ENCODE measurements at places on chromosomes 5 and 9.

GRCh38 chr5:165258197-165258771 is 1752.9 kb downstream of the MAT2B start:
- DNase-seq: no peak

DNA sequence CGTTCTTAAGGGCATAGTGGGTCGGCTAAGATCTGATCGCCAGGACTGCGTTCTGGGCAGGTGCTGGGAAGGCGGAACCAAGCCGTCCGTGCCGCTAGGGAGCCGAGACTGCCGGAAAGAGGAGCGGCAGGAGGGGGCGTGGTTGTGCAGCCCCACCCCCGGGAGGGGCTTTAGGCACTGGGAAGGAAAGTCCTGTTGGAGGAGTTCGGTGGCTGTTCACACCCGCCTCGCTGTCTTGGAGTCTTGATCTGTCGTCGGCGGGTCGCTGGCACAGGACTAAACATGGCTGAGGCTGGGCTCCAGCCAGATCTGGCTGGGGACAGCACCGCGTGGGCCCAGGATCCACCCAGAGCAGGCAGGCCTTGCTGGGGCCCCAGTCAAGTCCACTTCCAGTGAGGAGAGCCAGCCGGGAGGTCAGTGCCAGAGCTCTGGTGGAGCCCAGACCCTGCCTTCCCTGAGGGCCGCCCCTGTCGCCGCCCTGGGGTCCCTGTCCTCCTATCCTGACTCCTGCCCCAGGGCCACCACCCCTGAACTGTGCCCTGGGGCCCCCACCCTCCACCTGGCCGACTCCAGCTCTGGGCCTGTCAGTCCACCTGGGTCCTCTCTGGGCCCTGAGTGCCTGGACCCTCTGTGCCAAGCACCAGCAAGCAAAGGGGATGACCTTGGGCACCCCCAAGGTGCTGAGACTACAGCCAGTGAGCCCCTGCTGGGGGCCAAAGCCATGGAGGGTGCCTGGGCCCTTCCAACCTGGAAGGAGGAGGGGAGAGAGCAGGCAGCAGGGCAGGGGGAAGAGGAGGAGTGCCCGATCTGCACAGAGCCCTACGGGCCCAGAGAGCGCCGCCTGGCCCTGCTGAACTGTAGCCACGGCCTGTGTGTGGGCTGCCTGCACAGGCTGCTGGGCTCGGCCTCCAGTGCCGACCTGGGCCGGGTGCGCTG is 4.5 kb downstream of the RNF208 start:
- DNase-seq: no peak

DNA sequence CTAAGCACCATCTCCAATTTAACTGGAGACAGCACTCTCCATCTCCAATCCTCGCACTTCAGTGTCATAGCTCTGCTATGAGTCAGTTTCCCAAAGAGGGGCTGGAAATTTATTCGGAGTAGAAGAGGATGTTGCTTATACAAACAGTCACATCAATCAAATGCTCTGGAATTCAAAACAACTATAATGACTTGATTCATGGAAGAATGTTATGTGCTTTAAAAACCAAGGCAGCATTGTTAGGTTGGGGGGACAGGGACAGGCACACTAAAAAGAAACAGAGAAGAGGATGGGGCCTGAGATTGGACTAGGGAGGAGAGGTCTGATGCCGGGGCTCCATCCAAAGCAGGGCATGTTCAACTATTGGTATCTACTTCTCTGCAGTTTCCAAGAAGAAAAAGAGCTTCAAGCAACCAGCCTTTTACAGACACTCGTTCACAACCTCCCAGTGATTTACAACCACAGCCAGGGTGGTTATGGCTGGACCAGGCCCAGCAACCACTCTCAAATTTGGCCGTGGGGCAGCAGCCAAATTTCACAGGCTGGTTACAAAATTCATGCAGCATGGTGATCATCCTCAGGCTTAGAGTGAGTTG is 117.5 kb upstream of the ZNF366 start:
- DNase-seq: no peak

- DNase-seq: no peak
These were observed 3.7 kb downstream of the NPR3 start for GRCh38 chr5:32714836-32715235.

GRCh38 chr9:2290382-2290781 is 275.2 kb downstream of the SMARCA2 start:
- DNase-seq: no peak

GRCh38 chr5:42377496-42377895 is 45.7 kb upstream of the GHR start:
- no peak for DNase-seq

DNA sequence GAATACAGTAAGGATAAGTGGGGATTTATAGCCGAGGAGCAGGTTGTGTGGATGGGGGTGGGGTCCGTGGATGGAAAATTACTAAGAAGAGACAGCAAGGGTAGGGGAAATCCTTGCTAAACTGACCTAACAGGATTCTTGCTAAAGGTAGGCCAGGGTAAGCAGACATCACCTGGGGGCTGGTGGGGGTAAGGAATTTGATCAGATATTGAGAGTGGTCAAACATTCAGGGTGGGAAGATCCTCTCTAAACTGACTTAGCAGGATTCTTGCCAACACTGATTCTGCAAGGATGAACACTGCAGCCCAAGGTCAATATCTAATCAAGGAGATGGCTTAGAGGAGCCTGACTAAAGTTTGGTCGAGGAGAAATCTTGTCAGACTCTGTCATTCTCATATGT is 2.7 kb upstream of the PLGRKT start:
- DNase-seq: no peak

GRCh38 chr5:169856571-169856970 is 123.7 kb downstream of the INSYN2B start:
- DNase-seq: peak; percentile 62

DNA sequence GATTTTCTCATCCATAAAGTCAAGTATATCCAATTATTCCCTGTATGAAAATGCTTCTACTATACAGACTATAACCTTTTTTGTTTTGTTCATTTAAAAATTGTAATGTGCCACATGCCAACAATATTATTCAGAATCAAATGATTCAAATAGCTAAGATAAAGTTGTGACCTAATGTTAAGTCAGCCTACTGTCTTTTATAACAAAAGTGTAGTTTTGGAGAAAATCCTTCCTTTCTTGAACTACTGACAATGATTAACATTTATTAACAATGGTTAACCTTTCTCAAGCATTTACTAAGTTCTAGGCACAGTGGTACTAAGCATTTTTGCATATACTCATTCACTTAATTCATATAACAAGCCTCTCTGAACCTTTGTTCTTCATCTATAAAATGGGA is 25.0 kb downstream of the CSF2 start:
- DNase-seq: no peak

GRCh38 chr5:33657176-33657575 is 216.4 kb downstream of the TARS1 start:
- DNase-seq: no peak

- DNase-seq: no peak
These were observed 183.8 kb downstream of the NR3C1 start for GRCh38 chr5:143219696-143220095.

GRCh38 chr9:126781186-126782052 is 23.4 kb upstream of the ZBTB43 start:
- DNase-seq: no peak

DNA sequence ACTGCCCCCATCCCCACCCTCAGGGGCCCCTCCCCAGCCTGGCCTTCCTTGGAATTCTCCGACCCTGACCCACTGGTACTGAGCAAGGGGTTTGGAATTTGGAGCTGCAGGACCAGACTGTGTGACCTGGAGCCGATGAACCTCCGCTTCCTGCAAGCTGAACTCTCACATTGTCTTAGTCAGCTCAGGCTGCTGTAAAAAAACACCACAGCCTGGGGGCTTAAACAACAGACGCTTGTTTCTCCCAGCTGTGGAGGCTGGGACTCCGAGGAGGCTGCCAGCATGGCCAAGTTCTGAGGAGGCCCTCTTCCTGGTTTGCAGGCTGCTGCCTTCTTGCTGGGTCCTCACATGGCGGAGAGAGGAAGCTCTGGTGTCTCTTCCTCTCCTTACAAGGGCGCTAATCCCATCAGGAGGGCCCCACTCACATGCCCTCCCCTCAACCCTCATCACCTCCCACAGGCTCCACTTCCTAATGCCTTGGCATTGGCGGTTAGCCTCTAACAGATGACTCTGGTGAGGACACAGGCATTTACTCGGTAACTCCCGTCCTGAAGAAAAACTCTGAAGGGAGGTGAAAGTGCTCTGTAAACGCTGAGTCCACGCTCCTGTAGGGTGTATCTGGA is 42.4 kb downstream of the C5orf15 start:
- DNase-seq: no peak

GRCh38 chr5:67019065-67019845 is 177.3 kb downstream of the CD180 start:
- no peak for DNase-seq

GRCh38 chr9:106626936-106627335 is 236.0 kb upstream of the ZNF462 start:
- DNase-seq: no peak

- peak; percentile 10 for DNase-seq
These were observed 67.4 kb upstream of the HRH2 start for GRCh38 chr5:175590471-175590881.

DNA sequence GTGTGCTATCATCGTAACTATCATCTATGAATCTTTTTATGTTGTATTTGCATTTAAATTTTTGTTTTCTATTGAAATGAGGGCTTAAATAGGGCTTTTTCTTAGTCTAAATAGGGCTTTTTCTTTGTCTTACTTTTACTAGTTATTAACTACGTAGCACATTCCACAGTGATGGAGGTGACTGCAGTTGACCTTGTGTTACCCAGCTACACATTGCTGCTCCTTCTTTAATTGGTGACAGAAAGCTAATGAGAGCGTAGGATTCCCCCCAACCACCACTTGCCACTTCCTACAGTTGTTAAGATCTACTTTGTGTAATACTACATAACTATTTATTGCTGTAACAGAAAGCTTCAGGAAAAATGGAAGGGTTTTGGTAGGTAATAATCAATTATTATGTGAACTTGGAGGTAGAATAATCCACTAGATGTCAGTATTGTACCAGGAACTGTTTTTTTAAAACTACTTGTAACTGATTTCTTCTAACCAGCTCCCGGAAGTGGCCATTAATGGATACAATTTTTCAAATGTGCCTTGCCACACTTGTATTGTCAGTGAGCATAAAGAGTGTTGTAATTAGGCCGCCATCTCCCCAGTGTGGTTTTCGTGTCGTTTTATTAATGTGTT is 18.0 kb downstream of the MTRR start:
- no peak for DNase-seq

GRCh38 chr5:74763504-74763903 is 3.4 kb downstream of the GFM2 start:
- no peak for DNase-seq

DNA sequence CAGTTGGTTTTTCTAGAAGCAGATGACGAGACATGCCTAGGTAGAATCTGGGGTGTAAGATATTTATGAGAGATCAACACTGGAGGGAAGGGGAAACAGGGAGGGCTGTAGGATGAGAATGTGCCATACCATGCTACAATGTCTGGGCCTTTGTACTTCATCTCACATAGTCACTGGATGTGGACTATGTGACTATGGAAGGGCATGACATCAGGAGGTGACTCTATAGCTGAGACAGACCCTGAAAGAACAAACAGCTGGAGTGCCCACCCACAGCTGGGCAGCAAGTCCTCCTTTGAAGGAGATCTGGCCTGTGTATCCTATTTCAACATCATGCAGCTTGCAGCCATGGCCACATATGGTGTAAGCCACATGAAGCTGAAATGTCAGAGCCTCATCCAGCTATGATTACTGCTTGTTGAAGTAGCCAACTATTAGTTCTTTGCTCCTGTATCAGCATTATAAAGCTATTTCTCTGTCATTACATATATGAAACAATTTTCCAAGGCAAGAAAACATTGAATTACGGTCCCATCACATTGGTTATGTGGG is 46.2 kb upstream of the KIF2A start:
- DNase-seq: no peak

DNA sequence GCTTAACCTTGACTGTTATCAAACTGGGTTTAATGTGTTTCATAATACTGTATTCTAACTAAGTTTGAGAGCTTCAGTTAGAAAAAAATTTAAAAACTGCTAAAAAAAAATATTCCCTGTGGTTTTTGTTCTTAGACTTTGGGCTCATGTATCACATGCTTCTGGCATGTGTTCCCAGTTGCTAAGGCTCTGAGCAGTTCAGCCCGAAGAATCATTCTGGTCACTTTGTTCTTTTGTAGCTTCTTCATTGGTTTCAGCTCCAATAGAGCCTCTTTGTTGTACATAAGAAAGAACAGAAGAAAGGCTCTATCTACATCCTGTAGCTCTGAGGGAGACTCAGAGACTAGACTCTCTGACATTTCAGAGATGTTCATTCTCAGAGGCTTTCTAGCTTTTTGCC is 25.6 kb downstream of the KCNN2 start:
- no peak for DNase-seq

DNA sequence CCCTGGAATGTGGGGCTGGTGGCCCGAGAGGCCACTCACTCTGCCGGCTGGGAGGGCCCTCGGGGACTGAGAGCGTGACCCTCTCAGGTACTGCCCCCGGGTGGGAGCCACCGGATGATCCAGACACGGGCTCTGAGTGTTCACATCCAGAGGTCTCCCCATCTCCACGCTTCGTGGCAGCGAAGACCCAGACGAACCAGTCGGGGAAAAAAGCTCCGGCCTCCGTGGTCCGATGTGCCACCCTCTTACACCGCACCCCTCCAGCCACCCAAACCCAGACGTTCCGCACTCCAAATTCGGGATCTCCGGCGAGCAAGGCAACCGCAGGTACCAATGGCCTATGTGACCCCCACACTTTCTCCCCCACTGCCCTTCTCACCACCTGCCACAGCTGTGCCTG is 49.5 kb downstream of the AMBP start:
- no peak for DNase-seq

DNA sequence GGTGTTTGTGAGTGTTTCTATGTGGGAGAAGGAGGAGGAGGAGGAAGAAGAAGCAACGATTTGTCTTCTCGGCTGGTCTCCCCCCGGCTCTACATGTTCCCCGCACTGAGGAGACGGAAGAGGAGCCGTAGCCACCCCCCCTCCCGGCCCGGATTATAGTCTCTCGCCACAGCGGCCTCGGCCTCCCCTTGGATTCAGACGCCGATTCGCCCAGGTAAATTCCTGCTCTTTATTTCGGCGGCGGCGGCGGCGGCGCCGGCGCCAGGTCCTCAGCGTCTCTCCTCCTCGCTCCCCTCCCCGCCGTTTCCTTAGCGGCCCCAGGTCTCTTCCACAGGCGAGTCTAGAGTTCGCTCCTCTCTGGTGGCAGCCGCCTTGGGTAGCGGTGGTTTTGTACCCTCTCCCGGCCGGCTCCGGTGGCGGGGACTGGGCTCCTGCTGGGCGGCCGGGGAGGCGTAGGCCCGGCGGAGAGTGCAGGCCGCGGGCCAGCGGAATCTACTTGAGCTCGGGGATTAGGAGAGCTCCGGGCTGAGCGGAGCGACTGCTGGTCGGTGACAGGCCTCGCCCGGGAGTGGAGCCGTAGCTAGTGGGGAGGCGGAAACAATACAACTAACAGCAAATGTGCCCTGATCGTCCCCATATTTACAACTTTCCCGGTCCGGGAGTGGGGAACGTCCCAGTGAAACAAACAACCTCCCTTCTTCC is 547 bp downstream of the NIPBL start:
- DNase-seq: no peak

GRCh38 chr9:97666907-97667686 is 30.0 kb downstream of the XPA start:
- no peak for DNase-seq

- DNase-seq: no peak
These were observed 37.3 kb upstream of the FBP1 start for GRCh38 chr9:94676446-94677131.

- DNase-seq: no peak
These were observed 33.1 kb upstream of the HTR4 start for GRCh38 chr5:148687427-148687826.

GRCh38 chr5:72194846-72195245 is 87.6 kb downstream of the MAP1B start:
- DNase-seq: no peak

- DNase-seq: no peak
These were observed 21.5 kb upstream of the MRNIP start for GRCh38 chr5:179880066-179880650.

GRCh38 chr9:126663661-126664072 is 49.9 kb downstream of the LMX1B start:
- no peak for DNase-seq

Measured in AG04449 (cell line).